ENCODE measurements at places on chromosomes 3 and 15.

DNA sequence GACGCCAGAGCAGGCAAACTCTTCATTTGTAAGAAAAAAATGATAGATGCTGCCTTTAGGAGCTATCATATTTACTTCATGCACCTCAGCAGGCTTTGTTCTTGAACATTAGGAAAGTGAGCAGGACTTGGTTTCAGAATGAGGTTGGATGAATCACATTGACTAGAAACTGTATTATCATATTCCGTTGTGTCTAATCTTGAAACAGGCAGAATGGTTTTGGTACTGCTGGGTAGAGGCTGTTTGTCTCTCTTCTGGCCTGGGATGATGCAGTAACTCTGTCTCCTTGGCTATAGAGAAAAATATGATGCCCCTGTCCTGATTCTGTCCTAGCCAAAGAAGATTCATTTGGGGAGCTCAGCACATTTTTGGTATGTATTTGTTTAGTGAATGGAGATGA is 344.2 kb upstream of the GRM7 start:
- no peak for DNase-seq

GRCh38 chr15:25188551-25189101 is 233.8 kb downstream of the SNRPN start:
- no peak for DNase-seq

GRCh38 chr15:94610069-94610468 is 378.7 kb downstream of the MCTP2 start:
- DNase-seq = no peak

GRCh38 chr15:57301307-57301706 is 75.0 kb upstream of the CGNL1 start:
- DNase-seq = no peak

- no peak for DNase-seq
Measured at GRCh38 chr15:62087671-62088352, 21.0 kb downstream of the C2CD4A start.

DNA sequence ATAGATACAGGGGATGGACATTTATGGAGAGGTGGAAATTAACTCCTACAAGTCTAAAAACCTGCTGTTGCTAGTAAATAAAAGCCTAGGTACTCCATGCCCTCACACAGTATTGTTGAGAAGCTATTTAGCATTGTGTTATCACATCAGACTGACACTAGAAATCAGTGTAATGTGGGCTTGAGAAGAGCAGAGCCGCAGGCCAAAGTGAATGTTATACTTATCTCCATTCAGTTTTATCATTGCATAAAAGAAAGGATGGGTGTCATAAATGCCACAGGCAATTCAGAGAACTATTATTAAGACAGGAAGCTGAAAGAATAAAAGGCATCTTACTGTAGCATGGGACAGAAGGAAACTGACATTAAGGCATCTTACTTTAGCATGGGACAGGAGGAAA is 13.7 kb upstream of the ISLR start:
- no peak for DNase-seq

GRCh38 chr3:162250782-162251181 is 754.2 kb downstream of the OTOL1 start:
- DNase-seq = no peak

DNA sequence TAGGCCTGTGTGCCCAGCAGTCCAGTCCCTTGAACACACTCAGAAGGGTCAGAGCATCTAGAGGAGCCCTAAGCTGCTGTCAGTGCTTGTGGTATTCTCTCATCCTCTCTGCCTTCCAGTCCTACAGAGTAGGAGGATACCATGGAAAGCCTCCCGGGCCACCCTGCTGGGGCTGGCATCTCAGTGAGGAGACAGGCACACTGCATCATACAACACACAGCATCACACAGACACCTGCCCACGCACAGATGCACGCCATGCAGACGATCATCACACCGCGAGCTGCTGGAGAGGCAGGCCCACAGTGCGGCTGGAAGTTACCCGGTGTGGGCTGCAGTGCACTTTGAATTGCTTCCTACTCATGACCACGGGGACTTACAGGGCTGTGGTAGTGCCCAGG is 15.2 kb downstream of the GABRA5 start:
- DNase-seq = no peak

- no peak for DNase-seq
Measured at GRCh38 chr15:99819981-99820718, 86.9 kb upstream of the LYSMD4 start.

DNA sequence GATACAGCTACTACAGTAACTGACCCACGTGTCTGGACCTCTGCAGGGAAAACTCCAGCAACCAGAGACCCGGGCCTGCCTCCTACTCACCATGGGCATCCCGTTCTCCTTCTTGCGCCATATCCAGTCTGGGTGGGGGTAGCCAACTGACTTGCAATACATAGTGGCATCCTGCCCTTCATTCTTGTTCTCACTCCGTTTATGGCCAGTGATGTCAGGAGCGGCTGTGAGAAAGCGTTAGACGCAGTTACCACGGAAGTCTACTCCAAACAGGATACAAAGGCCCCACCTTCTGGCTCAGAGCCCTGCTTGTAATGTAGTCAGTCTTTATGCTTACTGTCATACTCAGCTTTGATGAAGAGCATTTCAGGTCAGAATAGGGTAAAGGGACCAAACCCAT is 59.6 kb downstream of the NPTN start:
- peak; percentile 80 for DNase-seq

GRCh38 chr15:65392368-65392767 is 14.6 kb upstream of the IGDCC3 start:
- DNase-seq = no peak

- DNase-seq = no peak
Measured at GRCh38 chr3:159151130-159151529, 349.3 kb downstream of the MFSD1 start.

- no peak for DNase-seq
Measured at GRCh38 chr3:47005212-47006144, 26.0 kb downstream of the NBEAL2 start.

Measured in epithelial cell of prostate (primary cell).